ENCODE measurements at places on chromosomes 12 and 14.
A peak's percentile ranks its signal among the peaks of the same experiment; 100 is the strongest.

- no peak for DNase-seq
Measured at GRCh38 chr12:123094349-123095077, 56.4 kb downstream of the PITPNM2 start.

GRCh38 chr14:54822685-54823084, 79.9 kb downstream of the GCH1 start:
- DNase-seq, result no peak

- DNase-seq, result no peak
Measured at GRCh38 chr14:105986894-105987284, 460.5 kb downstream of the TMEM121 start.

DNA sequence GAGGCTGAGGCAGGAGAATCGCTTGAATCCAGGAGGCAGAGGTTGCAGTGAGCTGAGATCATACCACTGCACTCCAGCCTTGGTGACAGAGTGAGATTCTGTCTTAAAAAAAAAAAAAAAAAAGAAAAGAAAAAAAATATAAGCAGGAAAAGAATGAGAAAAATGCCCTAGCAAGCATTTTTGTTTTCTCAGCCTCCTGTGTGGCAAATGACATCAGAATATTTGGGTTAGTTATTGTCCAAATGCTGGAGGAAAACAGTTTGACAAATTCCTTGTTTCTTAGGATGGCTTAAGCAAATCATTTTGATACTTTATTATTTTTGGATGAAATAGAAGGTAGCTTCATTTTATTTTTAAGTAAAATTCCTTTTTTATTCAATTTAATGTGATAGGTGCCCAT, 7.5 kb upstream of the PTPRR start:
- DNase-seq, result no peak

- DNase-seq, result no peak
Measured at GRCh38 chr14:69259168-69259526, 811 bp upstream of the GALNT16 start.

GRCh38 chr12:124523071-124523470, 44.3 kb downstream of the NCOR2 start:
- DNase-seq, result peak; percentile 79

- no peak for DNase-seq
Measured at GRCh38 chr12:98405805-98406366, 109.5 kb upstream of the TMPO start.

- no peak for DNase-seq
Measured at GRCh38 chr12:34396861-34397590, 374.7 kb downstream of the ALG10 start.

DNA sequence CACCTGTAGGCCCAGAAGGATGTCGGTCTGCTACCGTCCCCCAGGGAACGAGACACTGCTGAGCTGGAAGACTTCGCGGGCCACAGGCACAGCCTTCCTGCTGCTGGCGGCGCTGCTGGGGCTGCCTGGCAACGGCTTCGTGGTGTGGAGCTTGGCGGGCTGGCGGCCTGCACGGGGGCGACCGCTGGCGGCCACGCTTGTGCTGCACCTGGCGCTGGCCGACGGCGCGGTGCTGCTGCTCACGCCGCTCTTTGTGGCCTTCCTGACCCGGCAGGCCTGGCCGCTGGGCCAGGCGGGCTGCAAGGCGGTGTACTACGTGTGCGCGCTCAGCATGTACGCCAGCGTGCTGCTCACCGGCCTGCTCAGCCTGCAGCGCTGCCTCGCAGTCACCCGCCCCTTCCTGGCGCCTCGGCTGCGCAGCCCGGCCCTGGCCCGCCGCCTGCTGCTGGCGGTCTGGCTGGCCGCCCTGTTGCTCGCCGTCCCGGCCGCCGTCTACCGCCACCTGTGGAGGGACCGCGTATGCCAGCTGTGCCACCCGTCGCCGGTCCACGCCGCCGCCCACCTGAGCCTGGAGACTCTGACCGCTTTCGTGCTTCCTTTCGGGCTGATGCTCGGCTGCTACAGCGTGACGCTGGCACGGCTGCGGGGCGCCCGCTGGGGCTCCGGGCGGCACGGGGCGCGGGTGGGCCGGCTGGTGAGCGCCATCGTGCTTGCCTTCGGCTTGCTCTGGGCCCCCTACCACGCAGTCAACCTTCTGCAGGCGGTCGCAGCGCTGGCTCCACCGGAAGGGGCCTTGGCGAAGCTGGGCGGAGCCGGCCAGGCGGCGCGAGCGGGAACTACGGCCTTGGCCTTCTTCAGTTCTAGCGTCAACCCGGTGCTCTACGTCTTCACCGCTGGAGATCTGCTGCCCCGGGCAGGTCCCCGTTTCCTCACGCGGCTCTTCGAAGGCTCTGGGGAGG, at the start of gene LTB4R:
Gene LTB4R, plus strand, starts transcription at position 857 of the 959 bp plus-strand sequence. CDS start 4,150 bp downstream, outside the sequence.
- DNase-seq, result no peak

GRCh38 chr12:45498645-45499044, 230.9 kb upstream of the ARID2 start:
- no peak for DNase-seq

- no peak for DNase-seq
Measured at GRCh38 chr14:61553730-61554641, 141.3 kb upstream of the HIF1A start.

GRCh38 chr14:105128059-105128458, 40.5 kb downstream of the JAG2 start:
- no peak for DNase-seq

GRCh38 chr12:109098183-109098604, 797 bp downstream of the UNG start:
- no peak for DNase-seq

- no peak for DNase-seq
Measured at GRCh38 chr12:107759410-107759809, 1.5 kb downstream of the PRDM4 start.

DNA sequence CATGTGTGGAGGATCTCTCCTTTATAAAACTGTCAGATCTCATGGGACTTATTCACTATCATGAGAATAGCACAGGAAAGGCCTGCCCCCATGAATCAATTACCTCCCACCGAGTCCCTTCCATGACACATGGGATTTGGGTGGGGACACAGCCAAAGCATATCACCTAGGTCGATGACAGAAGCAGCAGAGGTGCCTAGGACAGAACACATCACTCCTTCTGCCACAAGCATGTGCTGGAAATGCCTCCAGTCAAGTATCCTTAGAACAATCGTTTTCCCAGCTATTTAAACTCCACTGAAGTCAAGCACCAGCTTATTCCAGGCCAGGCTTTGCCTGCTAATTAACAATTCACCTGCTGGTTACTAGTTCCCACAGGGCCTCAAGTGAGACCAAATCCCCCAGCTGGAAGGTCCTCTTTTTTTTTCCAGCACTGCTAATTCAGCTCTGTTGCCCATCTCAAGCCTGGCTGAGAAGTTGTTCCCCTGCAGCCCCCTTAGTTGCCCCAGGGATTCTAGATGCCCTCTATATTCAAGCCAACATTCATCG, 212.3 kb upstream of the NUDT4 start:
- DNase-seq, result no peak

- no peak for DNase-seq
Measured at GRCh38 chr12:55780685-55781084, 36.8 kb downstream of the SARNP start.

GRCh38 chr12:120247621-120248030, 17.9 kb downstream of the PXN start:
- DNase-seq, result no peak

DNA sequence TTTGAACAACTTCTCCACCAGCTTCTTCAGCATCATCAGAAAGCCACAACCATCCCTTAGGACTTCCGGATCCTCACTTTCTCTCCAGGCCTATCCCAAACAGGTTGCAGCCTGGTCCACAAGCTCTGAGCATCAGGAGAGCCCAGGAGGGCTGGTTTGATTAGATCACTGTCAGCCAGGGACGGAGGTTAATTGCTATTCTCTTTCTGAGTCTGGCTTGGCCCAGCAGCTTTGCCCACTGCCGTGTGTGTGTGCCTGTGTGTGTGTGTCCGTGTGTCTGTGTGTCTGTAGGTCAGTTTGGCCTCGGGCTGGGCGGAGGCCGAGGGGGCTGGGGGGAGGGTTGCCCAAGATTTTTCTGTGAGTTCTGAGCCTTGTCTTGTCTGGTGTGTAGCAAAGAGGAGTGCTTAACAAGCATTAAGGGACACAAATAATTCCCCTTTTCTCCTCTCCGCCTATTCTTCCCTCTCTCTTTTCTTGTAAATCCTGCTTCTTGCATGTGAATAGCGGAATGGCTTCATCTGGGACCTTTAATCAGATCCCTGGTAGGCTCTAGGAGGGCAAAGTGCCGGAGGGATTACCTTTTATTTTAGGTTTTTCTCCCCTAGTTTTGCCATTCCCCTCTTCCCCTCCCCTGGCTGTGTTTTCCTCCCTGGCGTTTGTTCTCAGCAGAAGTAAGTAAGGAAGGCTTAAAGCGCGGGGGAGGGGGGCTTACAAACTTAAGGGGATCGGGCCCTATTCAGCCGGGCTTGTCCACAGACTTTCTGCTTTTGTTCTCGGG, 138.2 kb upstream of the LHX5 start:
- no peak for DNase-seq

DNA sequence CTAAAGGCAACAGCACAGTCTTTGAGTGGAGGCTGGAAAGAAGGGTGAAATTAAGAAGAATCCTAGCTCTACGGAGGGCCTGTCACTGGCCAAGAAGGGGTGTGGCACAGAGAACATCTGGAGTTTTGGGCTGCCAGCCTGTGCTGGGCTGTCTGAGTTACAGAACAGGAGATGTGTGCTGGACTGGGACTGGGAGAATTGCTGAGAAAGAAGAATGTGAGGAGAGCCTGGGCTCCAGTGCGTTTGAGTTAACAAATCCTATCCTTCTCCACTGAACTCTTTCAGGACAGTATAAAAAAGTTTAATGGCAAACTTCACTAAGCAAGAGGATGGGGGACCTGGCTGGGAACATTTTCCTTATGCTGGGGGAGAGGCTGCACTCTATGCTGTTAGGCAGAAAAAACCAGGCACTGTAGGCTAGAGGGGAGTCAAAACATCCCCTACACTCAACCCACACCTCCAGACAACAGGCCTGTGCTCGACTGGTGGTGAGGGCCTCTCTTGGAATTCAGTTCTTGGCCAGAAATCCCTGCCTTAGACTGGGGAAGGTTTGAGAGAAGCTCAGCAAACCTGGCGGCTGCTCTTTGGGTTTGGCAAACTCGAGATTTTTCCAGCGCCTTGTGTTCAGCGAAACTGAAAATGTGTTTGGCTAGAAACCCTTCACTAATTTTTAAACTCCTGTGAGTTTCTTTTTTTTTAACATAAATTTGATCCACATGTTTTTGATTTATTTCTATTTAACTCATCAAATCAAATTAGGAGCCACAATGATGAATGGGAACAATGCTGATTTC, 217.3 kb downstream of the MON2 start:
- no peak for DNase-seq

DNA sequence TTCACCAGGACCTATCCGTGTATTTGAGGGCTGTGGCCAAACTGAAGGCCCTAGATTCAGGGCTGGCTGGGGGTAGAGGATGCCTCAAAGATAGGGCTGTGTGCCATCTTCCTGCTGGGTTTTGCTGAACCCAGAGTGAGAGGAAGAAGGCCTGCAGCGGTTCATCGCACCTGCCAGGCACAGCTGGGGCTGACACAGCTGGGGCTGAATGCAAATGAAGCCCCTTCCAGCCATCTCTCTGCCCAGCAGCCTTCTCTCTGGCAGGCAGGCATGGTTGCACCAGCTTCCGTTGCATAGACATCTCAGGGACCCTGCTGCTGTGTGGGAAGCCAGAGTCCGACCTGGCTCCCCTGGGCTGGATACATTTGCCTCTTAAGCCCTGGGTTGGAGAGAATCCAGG, 152.4 kb downstream of the TSPAN9 start:
- DNase-seq, result no peak

GRCh38 chr12:51323966-51324895, at the start of gene BIN2:
Gene BIN2, minus strand, starts transcription at chr12:51324174. Its CDS starts 72 bp downstream, at chr12:51324102.
- no peak for DNase-seq

GRCh38 chr14:95765051-95765450, 51.1 kb upstream of the TCL1A start:
- peak; percentile 100 for DNase-seq

DNA sequence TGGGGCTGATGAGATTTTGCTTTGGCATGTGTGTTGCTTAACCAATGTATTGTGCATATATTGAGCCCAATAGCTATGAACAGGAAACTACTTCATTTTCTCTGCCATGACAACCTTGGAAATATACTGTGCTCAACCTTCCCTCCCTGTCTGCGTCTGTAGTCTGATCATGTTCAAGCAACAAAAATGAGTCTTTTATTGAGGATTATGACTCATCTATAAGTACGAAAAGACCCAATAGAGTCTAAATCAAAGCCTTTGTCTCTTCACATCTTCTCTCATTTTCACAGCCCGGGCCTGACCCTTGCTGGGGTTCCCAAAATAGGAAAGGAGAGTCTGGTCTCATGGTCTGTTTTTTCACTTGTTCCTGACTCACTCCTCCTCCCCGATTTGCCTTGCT, 158.2 kb downstream of the CAND1 start:
- DNase-seq, result no peak

DNA sequence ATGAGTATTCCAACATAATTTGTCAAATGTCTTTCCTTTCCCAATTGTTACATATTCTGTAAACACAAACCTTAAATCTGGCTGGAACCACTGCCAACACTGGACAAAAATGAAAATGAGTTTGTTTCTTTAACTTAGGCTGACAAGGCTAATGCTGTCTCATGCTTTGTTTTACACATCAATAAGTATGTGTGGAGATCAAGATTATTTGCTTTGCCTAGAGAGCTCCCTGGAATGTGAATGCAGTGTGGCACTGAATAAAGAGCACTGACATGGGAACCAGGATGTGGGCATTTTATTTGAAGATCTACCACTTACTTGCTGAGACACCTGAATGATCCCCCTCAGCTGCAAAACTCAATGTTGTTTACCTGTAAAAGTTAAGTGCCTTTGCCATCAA, 61.7 kb downstream of the RALGAPA1 start:
- no peak for DNase-seq

DNA sequence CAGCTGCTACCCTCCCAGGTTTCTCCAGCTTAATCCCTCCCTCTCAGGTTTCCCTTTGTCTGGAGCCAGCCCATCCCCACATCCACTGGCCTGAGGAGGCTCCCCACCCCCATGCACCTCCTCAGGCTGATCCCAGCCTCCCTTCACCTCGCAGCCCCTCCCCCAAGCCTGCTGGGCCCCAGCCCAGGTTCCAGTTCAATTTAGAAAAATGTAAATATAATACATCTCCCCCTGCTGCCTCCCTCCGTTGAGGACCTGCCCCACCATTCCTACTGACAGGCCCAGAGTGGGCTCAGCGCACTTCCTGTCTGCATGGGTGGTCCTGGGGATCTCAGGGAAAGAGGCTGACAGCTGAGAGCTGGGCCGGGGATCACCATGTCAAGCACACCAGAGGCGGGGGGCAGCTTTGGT, 155.8 kb downstream of the NTF3 start:
- DNase-seq, result no peak

DNA sequence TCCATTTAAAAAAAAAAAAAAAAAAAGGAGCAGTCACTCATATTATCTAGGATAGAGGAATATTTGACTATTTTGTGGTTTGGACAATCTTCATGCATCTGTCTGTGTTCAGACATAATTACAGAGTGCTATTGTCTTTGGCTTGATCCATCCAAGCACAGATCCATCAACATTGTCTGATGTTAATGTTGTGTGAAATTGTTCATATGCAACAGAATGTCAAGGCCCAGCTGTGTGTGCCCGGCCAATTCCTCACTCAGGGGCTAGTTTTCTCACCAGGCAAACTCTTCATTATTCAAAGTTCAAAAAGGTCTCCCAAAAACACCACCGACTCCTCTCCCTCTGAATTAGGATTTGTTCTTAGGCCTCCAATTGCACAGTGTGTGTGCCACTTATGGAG, 324.9 kb upstream of the TMTC1 start:
- no peak for DNase-seq

All from NCI-H1694 (cell line).